Tibial nerve (tissue), 4 donors: ENCODE measurements at places on chromosomes 1 and 21. TPM values are rescaled to one million over a fixed set of nuclear protein-coding genes. Genes with fewer than 3 reads are reported as not detected.

DNA sequence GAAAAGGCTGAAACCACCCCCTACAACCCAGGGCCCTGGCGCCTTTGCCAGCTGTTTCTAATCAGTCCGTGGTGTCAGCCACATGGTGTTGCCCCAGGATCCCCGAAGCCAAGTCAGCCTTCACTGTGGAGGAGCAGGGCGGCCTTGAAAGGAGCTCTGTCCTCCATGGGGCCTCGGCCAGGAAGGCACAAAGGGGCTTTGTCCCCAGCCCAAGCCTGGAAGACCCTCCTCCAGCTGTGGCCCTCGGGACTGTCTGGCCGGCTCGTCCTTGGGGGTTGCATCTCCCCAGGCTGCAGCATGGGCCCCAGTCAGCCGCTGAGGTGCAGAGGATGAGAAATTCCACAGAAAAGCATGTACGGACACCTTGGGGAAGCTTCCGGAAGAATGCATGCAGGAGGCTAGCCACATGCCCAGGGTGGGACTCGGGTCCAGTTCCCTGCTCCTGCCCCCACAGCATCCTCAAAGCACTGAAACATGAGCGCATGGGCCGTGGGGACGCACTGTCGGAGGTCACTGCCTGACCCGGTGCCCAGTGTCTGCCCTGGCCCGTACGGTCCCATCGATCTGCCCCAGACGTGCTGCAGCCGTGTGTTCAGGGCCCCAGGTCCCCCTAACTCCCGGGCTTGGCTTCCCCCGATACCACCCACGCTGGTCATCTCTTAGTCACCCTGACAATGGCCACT is 38.6 kb upstream of the POFUT2 start:
- DNase-seq, result no peak
- H3K4me3 ChIP-seq, result no peak overlapping the region
- H3K4me1 ChIP-seq, result peaks cover 53% of the 10 kb centered on the region
- no peaks in the 10 kb centered on the region for H3K36me3 ChIP-seq

Gene MCOLN3
- total RNA-seq, result 6.5 TPM

DNA sequence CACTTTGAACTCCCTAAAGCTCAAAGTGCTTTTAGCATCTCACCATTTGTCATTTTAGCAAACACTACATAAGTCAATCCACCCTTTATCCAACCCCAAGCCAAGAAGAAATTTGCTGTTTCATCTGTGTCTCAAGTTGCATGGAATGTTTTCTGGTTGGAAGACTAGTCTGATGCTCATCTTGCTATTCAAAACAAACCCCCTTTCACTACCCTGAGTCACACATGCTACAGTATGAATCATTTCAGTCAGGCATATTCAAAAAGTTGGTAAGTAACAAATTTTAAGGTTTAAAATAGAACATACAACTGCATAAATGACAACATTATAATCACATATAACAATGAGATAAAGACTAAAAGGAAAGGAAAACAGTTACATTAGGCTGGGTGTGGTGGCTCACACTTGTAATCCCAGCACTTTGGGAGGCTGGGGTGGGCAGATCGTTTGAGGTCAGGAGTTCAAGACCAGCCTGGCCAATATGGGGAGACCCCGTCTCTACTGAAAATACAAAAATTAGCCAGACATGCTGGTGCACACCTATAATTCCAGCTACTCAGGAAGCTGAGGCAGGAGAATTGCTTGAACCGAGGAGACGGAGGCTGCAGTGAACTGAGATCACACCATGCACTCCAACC is 38.7 kb downstream of the DSTYK start:
- H3K36me3 ChIP-seq, result no peaks in the 10 kb centered on the region
- no peak for DNase-seq
- no peaks in the 10 kb centered on the region for H3K27me3 ChIP-seq
- H3K4me3 ChIP-seq, result no peak overlapping the region
- H3K4me1 ChIP-seq, result peaks cover 7% of the 10 kb centered on the region

Gene MX1
- 10.5 TPM for total RNA-seq

GRCh38 chr21:45031571-45032191 is 42.7 kb upstream of the ADARB1 start:
- no peaks in the 10 kb centered on the region for H3K27me3 ChIP-seq
- peak; percentile 7 for DNase-seq
- H3K36me3 ChIP-seq, result no peaks in the 10 kb centered on the region
- peaks cover 15% of the 10 kb centered on the region for H3K4me1 ChIP-seq

Gene LRP8
- total RNA-seq, result 2.5 TPM

DNA sequence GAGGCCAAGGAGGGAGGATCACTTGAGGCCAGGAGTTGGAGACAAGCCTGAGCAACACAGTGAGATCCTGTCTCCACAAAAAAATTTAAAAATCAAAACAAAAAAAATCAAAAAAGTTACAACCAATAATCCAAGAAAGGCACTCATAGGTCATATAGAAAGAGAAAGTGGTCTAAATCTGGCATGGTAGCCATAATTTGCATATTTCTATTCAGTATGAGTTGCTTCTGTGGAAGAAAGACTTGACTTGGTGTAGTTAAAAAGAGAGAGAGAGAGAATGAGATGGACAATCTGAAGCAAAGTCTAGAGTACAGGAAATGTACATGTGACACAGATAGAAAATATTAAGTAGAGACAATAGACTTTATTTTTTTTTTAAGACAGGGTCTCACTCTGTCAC is 22.5 kb downstream of the JMJD4 start:
- no peaks in the 10 kb centered on the region for H3K27me3 ChIP-seq
- H3K27ac ChIP-seq, result no peak overlapping the region
- H3K4me3 ChIP-seq, result no peak overlapping the region
- DNase-seq, result no peak
- no peaks in the 10 kb centered on the region for H3K4me1 ChIP-seq

GRCh38 chr1:43207229-43207853 is 35.2 kb downstream of the CFAP57 start:
- no peak for DNase-seq
- no peaks in the 10 kb centered on the region for H3K4me1 ChIP-seq
- peak overlapping the region; percentile 27 for H3K27ac ChIP-seq

GRCh38 chr1:116538544-116538943 is 32.3 kb downstream of the CD58 start:
- H3K36me3 ChIP-seq, result peaks cover 3% of the 10 kb centered on the region
- no peak for DNase-seq
- no peaks in the 10 kb centered on the region for H3K27me3 ChIP-seq
- H3K4me1 ChIP-seq, result peaks cover 5% of the 10 kb centered on the region

Gene CFHR1
- not detected for total RNA-seq
